Pons (tissue), 1 donor: ENCODE measurements at places on chromosomes 7 and 10.
A peak's percentile ranks its signal among the peaks of the same experiment; 100 is the strongest.

DNA sequence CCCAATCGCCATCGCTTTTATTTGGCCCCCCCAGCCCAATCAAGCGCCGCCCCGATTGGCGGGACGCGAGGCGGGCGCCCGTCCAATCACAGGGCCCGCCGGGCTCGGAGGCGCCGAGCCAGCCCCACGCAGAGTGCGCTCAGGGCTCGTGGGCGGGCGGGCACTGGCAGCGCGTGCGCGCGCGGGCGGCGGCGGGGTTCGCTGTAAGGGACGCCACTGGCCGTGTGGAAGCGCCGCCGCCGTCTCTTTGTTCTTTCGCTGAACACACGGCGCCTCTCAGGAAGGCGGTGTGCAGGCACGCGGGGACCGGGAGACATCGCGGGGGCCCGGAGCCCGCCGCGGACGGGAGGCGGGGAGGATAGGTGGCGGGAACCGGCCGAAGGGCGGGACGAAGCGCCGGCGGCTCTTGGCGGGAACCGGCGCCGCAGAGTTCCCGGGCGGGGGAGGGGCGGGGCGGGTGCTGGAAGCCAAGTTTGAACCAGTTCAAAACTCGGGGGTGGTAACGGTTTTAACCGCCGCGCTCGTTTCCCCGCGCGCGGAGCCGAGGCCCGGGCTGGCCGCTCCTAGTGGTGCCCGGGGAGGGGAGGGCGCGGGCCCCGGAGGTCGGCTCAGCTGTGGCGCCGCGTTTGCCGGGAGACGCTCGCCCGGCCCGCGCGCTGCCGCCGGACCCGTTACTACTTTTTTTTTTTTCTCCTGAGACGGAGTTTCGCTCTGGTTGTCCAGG lies 370 bp upstream of the EZH2 start:
- peak; percentile 89 for DNase-seq

- DNase-seq = no peak
Observed at GRCh38 chr10:52502237-52502636, 188.2 kb downstream of the DKK1 start.

GRCh38 chr7:106026101-106026500 lies 63.0 kb downstream of the CDHR3 start:
- no peak for DNase-seq

GRCh38 chr7:29277436-29278215 lies 83.1 kb downstream of the CHN2 start:
- no peak for DNase-seq

GRCh38 chr7:138396251-138397070 lies 63.6 kb upstream of the TRIM24 start:
- no peak for DNase-seq

DNA sequence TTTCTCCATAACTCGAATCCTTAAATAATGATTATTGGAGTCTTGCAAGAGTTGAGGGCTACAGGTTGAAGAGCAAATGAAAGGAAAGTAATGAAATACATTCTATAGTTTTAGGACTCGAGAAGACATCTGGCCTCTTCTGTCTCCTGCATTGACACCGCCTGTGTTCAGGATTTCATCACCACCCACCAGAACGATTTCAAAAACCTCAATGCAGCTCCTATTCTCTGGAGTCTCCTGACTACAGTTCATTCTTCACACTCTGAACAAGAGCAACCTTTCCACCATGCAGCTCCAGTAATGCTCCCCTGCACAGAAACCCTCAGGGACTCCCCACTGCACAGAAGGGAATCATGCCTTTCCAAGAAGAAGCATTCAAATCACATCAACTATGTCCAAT lies 5.5 kb downstream of the IL15RA start:
- no peak for DNase-seq

DNA sequence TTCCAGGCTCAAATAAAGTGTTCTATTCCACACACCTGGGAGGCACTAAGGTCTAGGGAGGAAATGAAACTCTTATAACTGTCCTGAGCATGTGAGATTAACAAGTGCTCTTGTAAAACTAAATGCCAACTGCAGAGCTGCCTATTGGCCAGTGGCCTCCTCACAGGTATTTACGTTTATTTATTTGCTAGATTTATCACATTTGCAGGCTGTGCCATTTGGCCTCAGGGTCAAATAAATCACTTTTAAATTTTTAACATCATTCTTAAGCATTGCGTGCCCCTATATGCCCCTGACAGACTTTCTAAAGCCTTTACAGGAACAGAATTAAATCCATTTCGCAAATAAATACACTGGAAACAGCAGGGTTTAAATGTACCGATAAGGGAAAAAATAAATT lies 381.8 kb upstream of the NFE2L3 start:
- no peak for DNase-seq

DNA sequence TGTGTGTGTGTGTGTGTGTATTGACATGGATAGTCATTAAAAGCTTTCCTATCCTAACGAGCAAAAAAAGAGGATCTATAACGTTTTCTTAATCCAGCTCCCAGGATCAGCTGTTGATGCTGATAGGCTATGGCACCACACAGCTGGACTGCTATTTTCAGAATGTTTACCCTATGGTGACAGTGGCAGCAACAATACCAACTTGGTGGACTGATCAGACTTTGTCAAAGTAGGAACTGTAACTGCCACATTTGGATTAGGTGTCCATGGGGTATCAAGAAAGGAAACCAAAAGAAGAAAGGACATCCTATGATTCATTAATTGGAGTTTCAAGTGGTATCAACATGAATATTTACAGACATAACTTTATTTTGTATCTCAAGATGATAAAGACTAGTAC lies 2.7 kb upstream of the CLEC5A start:
- DNase-seq = no peak

- no peak for DNase-seq
Observed at GRCh38 chr10:74206746-74207145, 55.7 kb downstream of the ADK start.

- no peak for DNase-seq
Observed at GRCh38 chr7:88184848-88185304, 35.0 kb downstream of the SRI start.
